NCI-H2171 treated with DMSO at 0.1 percent for 48 hours (cell line): ENCODE measurements at places on chromosomes 2 and 18.
A peak's percentile ranks its signal among the peaks of the same experiment; 100 is the strongest.

GRCh38 chr2:195404651-195405050, 252.4 kb upstream of the SLC39A10 start:
- no peak for DNase-seq

- peak; percentile 11 for DNase-seq
Measured at GRCh38 chr2:204228169-204228886, 291.8 kb downstream of the ICOS start.

DNA sequence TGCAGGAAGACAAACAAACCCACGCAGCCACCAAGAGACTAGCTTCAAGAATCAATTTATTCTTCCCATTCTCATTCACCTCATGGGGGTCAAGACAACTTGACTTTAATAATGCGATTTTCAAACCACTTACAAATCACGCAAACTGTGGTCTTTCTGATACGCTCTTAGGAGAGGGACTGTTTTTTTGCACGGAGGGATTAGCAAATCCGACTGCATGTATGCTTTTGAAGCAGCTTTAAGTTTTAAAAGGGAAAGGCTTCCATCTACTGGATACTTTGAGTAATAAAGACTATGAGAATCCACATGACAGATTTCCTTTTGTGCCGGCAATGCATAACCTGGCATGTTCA, 322.9 kb upstream of the KCNJ3 start:
- DNase-seq = peak; percentile 84

DNA sequence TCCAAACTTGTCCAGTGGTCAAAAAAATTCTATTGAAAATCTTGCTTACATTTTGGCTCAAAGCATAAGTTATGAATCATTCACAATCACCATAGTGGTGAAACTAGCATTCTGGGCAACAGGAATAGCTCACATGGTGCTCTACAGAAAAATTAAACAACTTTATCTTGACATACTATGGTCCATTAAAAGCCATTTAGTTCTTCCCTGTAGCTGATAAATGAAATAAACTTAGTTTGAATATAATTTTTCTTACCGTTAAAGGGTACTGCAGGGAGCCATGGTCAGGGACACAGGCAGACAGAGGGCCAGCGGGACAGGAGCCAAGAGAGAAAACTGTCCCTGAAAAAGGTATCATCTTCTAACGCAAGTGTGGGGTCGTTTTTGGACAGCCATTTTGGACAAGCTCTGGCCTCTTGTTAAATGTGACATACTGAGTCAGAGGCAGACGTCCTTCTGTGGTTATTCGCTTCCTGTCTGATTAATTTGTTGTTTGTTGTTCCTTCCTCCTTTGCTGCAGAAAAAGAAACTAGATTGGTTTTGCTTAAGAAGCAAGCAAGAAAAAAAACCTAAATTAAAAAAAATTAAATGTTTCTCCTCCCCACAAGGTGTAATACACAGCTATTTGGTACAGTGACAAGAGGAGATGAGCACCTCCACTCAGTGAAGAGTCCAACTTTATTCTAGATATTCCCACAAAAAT, at the start of gene WIPF1:
Gene WIPF1 (minus strand): TSS at position 460 of the 703 bp plus-strand sequence. CDS start 12,231 bp downstream, outside the sequence.
- DNase-seq = no peak

DNA sequence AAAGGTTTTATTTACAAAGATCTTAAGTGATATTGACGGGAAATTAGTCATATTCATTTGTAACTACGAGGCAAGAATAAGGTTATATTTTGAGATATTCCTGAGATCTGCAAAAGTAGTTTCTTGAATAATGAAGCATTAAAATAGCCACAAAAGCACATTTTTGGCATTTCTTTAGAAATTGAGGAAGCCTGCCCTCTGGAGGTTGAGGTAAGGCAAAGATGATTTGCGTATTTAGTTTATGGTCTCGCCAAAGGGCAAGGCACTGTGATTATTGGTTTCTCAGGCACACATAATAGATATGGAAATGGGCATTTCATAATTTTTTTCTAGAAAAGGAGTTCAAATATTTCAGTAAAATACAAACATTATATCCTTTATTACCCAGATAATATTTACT, 143.7 kb upstream of the RPRM start:
- DNase-seq = peak; percentile 13

- no peak for DNase-seq
Measured at GRCh38 chr2:192073878-192074277, 120.9 kb downstream of the TMEFF2 start.

DNA sequence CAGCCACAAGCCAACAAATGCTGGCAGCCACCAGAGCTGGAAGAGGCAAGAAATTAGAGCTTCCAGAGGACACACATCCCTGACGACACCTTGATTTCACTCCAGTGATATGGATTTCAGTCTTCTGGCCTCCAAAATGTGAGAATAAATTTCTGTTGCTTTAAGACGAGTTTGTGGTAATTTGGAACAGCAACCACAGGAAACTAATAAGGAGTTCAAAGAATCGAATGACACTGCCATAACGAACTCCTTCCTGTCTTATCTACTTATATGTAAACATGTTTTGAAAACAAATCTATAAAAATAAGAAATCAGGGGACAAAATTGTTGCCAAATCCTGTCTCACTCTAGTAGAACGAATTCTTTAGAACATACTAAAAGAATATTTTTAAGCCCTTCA, 75.8 kb downstream of the GRB14 start:
- DNase-seq = no peak

DNA sequence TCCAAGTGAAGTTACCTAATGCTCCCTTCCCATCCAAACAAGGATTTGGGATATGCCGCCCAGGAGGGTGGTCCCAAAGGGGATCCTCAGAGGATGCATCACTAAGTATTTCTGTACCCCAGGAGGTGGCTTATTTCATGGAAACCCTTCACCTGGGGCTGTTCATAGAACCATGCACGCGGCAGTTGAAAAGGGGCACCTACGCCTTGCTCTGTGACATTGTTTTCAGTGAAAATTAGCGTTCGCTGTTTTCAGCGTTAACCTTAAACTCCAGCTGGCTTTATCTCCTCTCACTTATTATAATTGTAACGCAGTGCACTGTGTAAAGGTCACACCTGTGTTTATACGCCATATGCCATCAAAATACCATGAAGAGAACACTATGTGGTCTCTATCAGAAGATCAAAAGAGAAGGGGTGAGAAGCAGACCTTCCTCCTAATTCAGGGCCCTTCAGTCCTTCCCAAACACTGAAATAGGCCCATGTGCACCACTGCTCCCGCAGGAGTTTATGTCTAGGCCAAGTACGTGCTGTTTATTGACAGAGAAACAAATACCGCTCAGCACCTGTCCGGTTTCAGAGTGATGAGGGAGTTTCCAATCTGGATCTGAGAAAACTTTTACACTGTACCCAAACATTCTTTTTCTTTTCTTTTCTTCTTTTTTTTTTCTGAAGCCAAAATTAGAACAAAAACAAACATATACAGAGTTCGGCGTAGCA, 162.1 kb downstream of the BCL2 start:
- DNase-seq = peak; percentile 55

GRCh38 chr2:72803151-72803550, 22.7 kb downstream of the EXOC6B start:
- no peak for DNase-seq

GRCh38 chr2:206245265-206245672, 29.2 kb upstream of the ZDBF2 start:
- no peak for DNase-seq

- DNase-seq = no peak
Measured at GRCh38 chr2:9113262-9113661, 93.3 kb upstream of the ASAP2 start.

- no peak for DNase-seq
Measured at GRCh38 chr2:79453918-79454317, 58.9 kb upstream of the CTNNA2 start.

- no peak for DNase-seq
Measured at GRCh38 chr2:111221701-111222100, 101.0 kb downstream of the BCL2L11 start.

GRCh38 chr2:19868224-19868623, 33.6 kb downstream of the TTC32 start:
- DNase-seq = no peak

DNA sequence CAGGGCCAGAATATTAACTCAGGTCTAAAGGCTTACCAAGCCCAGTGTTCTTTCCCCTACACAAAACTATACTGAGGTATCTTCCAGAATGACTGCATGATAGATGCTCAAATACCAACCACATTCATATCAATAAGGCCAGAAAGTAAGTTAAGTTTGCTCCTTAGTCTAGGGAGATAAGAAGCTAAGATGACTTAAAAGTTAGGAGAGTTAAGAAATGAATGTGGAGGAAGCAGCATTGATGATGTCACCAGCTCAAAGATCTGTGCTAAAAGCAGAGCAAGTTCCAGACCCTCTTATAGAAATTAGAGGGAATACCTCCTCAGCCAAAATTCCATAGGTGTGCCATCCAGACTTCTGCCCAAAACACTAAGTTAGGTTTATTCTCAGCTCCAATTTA, 6.1 kb downstream of the PPP4R1 start:
- no peak for DNase-seq

DNA sequence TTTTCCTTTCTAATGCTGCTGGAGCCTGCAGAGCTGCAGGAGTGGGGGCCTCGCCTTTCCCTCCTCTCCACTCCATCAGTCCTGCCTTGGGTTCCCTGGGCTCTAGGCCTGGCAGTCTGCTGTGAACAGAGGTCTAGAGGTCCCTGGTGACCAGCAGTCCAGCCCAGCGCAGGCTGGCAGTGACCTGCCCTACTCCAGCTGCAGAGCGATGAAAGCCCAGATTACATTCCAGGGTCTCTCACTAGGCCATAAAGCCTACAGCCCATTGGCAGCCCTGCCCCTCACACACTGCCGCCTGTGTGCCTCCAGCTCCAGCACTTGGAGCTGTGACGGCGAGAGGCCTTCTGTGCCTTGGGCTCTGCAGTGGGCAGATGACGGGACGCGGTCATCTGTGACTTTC, 14.8 kb upstream of the MAL start:
- DNase-seq = no peak

GRCh38 chr2:238380785-238381184, 45.9 kb upstream of the ASB1 start:
- DNase-seq = no peak
